ENCODE measurements at places on chromosomes 16 and 17. TPM values are rescaled to one million over a fixed set of nuclear protein-coding genes. Genes with fewer than 3 reads are reported as not detected.

The TENT4B gene
- total RNA-seq = 9.0 TPM

The RAB11FIP4 gene
- 0.74 TPM for total RNA-seq

The KRT39 gene
- total RNA-seq = not detected

The NSF gene
- total RNA-seq = 63.9 TPM

The WNT3 gene
- 0.71 TPM for total RNA-seq

The C16orf74 gene
- 6.9 TPM for total RNA-seq

The ATXN7L3 gene
- 25.9 TPM for total RNA-seq

The STH gene
- not detected for total RNA-seq

The CLDN9 gene
- total RNA-seq = not detected

The BCO1 gene
- 0.28 TPM for total RNA-seq

The NUDT21 gene
- 53.0 TPM for total RNA-seq
